ENCODE measurements at places on chromosomes 3 and 15. TPM values are rescaled to one million over a fixed set of nuclear protein-coding genes. Genes with fewer than 3 reads are reported as not detected.

DNA sequence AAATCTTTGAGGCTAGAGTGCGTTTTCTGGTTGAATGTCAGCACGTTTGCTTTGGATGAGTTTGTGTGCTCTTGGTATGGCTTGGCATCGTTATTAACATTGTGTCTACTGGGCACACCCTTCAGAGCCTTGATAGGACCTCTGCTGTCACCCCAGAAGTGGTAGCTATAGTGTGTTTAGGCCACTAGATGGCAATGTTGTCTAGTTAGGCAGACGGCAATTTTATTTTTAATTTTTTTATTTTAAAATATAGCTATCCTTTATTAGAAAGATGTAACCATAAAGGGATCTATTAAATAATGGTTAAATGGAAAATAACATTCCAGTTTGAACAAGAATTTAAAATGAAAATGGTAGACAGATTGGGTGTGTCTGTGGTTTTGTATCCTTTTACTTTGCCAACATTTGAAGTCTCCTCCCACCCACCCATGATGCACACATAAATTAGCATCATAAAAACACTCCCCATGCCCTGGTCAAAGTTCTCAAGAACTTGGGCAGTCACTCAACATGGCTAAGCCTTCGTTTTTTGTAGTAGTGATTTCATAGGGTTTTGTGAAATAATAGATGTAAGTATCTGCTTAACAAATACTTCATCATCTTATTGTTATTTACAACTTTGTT lies 200.7 kb downstream of the KCNH8 start:
- no peak overlapping the region for H3K4me3 ChIP-seq
- H3K27ac ChIP-seq: no peak overlapping the region
- no peaks in the 10 kb centered on the region for H3K36me3 ChIP-seq
- no peak for DNase-seq

GRCh38 chr3:55066551-55067047 lies 138.7 kb upstream of the LRTM1 start:
- H3K4me3 ChIP-seq: no peak overlapping the region
- H3K36me3 ChIP-seq: no peaks in the 10 kb centered on the region
- no peaks in the 10 kb centered on the region for H3K4me1 ChIP-seq
- DNase-seq: no peak

- H3K4me3 ChIP-seq: no peak overlapping the region
- H3K36me3 ChIP-seq: no peaks in the 10 kb centered on the region
- H3K4me1 ChIP-seq: no peaks in the 10 kb centered on the region
- DNase-seq: no peak
- H3K27me3 ChIP-seq: no peaks in the 10 kb centered on the region
- H3K27ac ChIP-seq: no peak overlapping the region
Observed at GRCh38 chr3:141020143-141020830, 30.9 kb upstream of the SPSB4 start.

DNA sequence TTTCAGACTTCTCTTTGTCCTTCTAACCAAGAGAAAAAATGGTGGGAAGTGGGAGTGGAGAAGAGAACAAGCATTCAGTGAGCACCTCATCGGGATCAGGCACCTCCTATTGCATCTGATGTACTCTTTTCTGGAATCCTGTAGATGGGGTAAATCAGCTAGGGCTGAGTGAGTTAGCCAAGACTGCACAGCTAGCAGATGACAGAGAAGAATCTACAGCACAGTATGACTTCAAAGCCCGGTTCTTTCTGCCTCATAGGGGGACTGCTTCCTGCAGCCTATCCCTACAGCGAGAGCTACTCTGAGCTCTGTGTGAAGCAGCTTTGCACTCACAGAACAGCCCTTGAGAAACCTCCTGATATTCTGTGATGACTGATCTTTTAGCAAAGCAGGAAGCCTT lies 275.2 kb upstream of the MEIS2 start:
- H3K27me3 ChIP-seq: no peaks in the 10 kb centered on the region
- H3K27ac ChIP-seq: no peak overlapping the region
- H3K4me1 ChIP-seq: no peaks in the 10 kb centered on the region
- H3K4me3 ChIP-seq: no peak overlapping the region
- no peaks in the 10 kb centered on the region for H3K36me3 ChIP-seq
- no peak for DNase-seq

GRCh38 chr15:90810354-90810753 lies 58.0 kb upstream of the FURIN start:
- H3K27me3 ChIP-seq: no peaks in the 10 kb centered on the region
- no peak overlapping the region for H3K27ac ChIP-seq
- H3K4me3 ChIP-seq: no peak overlapping the region
- no peaks in the 10 kb centered on the region for H3K36me3 ChIP-seq
- peak; percentile 34 for DNase-seq
- H3K4me1 ChIP-seq: no peaks in the 10 kb centered on the region

A4GNT gene
- not detected for total RNA-seq

U2SURP gene
- 26.3 TPM for total RNA-seq

INAFM2 gene
- 48.9 TPM for total RNA-seq

RAMAC gene
- 13.0 TPM for total RNA-seq
